Urinary bladder (tissue), 4 donors: ENCODE measurements at places on chromosomes 4 and X.

GRCh38 chrX:78333521-78333920, 6.1 kb upstream of the CYSLTR1 start:
- no peak for DNase-seq

- DNase-seq: no peak
These were observed 51.7 kb downstream of the ARFIP1 start for GRCh38 chr4:152831416-152831815.

DNA sequence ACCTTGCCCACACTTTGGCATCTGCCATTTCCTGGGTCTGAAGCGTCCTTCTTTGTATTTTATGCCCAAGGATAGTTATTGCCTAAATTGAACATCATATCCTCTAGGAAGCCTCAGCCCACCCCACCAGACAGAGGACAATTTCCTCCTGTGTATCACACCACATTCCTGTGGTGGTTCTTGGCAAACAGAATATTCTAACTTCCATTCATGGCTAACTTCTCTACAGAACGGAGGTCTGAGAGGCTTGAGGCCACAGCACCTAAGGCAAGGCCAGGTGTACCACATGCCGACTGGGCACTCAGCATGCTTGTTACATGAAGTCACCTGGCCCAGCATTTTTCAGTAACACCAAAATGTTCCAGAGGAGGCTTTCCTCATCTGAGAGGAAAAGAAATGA, 42.4 kb downstream of the CD99L2 start:
- no peak for DNase-seq

DNA sequence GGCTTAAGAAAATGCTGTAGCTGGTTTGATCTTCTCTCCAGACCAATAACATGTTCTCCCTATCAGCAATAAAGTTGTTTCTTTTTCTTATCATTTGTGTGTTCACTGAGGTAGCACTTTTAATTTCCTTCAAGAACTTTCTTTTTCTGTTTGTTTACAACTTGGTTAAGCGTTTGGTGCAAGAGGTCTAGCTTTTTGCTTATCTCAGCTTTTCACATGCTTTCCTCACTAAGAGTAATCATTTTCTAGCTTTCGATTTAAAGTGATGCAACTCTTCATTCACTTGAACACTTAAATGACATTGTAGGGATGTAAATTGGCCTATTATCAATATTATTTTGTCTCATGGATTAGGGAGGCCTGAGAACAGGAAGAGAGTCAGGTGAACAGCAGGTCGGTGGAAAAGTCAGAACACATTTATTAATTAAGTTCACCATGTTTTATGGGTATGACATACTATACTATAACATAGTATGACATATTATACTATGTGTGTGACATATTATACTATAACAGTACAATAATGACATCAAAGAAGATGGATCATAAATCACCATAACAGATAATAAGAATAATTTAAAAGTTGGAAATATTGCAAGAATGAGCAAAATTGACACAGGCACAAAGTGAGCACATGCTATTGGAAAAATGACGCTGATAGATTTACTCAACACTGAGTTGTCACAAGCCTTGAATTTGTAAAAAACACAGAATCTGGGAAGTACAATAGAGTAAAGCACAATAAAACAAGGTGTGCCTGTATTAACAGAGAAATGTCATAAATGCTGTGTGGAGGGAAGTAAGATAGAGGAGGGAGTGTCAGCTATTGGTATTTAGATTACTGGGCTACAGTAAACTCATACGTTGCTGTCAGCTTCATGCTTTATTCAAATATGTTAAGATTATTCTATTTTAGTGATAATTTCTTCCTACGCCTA, 218.6 kb upstream of the SLC7A11 start:
- DNase-seq: no peak

GRCh38 chr4:158492391-158492790, 29.3 kb upstream of the RXFP1 start:
- no peak for DNase-seq

DNA sequence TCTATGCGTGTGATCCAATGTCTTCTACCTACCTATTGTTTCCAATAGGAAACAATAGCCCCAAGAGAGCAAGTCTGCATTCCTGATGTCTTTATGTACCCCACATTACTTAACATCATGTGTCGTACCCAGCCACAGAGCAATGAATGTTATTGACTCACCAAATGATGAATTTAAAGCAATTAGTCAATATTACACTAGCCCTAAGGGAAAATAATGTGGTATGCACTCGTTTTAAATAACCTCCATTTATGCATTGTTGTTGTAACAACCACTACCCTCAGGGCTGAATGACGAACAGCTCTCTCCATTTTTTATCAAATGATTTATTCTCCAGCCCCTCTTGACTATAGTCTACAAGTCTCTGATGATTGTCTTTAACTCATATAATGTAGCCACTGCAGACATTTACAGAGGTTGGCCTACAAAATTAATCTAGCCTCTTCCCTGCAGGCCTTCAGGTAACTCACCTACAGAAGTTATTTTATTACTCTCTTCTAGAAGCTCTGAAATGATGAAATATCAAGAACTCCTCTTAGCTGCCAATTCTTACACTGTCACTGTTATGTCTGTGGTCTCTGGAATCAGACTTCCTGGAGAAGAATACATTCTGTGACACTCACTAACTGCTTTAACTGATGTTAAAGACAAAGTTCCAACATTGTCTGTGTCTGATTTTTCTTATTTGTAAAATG, 601.7 kb upstream of the GRIA3 start:
- no peak for DNase-seq

GRCh38 chrX:113548308-113549015, 707.8 kb upstream of the AMOT start:
- DNase-seq: no peak

DNA sequence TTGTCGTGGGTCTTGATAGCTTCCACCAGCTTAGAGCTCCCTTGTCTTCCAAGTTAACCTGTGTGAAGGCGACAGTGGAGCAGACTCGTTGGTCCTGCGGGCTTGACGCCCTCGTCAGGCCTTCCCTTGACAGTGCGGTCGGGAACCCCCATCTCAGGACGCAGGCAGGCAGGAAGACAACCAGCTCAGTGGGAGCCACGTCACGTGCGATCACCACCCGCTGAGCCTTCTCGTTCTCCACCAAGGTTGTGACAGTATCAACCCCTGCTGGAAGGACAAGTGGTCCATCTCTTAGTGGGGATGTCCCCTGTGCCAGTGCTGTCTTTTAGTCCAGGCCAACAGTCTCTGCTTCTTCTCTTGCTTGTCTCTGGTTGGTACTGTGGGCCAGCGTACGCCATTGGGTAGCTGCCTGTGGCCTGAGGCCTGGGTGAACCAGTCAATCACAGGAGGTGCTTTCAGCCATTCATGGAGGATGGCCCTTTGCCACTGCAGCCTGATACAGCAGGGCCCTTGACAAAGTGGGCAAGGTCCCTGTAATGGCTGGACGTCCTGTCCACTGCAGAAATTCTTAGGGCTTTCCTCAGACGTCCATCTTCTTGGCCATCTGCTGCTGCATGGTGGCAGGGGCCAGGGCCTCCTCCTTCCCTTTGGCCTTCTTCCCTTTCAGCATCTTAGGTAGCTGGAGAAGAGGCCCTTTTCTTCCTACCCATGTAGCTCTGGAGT, 31.4 kb downstream of the RGS12 start:
- DNase-seq: no peak

- DNase-seq: no peak
These were observed 1.1 kb downstream of the ZNF141 start for GRCh38 chr4:338759-339097.
